Non-pigmented ciliary epithelial cell (primary cell): ENCODE measurements at places on chromosomes 5 and 9.

DNA sequence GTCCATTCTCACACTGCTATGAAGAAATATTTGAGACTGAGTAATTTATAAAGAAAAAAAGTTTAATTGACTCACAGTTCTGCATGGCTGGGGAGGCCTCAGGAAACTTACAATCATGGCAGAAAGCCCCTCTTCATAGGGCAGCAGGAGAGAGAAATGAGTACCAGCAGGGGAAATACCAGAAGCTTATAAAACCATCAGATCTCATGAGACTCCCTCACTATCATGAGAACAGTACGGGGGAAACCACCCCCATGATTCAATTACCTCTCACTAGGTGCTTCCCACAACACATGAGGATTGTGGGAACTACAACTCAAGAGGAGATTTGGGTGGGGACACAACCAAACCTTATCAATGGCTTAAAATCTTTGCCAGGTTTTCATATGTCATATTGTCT, 20.3 kb upstream of the TENT4A start:
- no peak for DNase-seq

GRCh38 chr9:90629354-90629753, 13.3 kb downstream of the DIRAS2 start:
- no peak for DNase-seq

- no peak for DNase-seq
These were observed 90.7 kb downstream of the CACNA1B start for GRCh38 chr9:137968235-137968634.

- no peak for DNase-seq
These were observed 467 bp upstream of the SMIM32 start for GRCh38 chr5:136193322-136193935.

DNA sequence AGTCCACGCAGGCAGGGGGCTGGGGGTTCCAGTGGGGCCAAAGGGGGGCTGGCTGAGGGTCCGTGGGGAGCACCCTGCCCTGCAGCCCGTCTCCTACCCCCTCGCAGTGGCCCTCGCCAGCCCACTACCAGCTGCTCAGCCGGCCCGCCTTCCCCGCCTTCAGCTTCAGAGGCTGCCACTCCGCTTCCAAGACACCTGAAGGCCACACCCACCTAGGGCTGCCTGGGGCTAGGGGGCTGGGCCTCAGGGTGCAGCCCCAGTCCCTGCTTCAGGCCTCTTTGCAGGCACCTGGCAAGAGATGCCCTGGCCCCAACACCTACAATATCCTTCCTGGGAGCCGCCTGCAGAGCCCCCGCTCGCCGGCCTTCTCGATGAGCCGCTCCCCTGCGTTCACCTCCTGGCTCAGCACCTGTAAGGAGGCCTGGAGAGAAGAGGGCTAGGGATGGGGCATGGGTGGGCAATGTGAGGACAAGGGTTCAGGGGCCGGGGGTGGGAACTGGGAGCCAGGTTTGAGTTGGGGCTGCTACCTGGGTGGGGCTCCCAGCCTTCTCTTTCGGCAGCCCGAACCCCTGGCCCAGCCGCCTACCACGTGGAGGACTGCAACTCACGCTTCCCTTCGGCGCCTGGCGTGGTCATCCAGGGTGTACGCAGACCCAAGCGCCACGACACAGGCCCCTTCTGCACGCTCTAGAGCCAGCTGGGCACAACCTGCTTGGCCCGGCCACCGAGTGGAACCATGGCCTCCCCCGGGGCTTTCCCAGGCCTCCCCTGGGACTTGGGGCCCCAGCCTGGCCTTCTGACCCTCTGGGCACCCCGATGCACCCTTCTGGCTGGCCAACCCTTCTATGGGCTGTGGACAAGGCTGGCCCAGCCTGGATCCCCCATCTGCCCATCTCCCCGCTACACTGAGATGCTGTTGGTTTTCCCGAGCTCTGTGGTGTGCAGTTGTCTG, 1.7 kb downstream of the STPG3 start:
- no peak for DNase-seq

DNA sequence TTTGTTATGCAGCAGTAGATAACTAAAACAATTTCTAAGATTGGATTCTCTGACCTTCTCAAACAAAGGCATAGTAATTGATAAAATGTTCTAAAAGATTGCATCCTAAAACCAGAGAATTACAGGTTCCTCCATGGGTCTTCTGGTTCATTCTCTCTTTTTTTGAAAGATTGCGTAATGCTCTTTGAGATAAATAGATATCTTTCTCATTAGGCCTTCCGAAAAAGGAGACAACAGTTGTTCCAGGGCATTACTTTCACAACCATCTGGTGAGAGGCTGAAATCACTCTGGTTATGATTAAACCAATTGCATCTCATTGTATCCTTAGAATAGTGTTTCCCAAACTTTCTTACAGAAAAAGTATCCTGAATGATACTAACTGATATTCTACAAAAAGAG, 174.7 kb upstream of the NREP start:
- DNase-seq, result no peak

DNA sequence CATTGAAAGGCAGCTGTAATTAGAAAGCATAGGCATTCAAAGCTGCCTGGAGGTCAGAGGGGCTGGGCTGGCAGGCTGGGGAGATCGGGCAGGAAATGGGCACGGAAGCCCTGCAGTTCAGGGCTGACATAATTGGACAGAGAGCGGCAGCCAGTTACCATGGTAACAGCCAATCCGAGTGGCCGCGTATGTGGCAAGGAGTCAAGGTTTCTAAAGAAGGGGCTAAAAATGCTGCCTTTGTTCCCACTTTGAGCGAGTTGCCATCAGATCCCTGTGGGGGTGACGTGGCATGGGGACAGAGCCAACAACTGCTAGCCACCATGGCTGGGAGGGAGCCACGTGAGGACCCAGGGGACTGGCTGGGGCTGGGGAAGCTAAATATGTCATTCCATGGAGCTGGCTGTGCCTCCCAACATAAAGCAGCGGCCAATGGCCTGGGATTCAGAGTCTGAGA, 44.7 kb upstream of the NDFIP1 start:
- DNase-seq, result no peak

DNA sequence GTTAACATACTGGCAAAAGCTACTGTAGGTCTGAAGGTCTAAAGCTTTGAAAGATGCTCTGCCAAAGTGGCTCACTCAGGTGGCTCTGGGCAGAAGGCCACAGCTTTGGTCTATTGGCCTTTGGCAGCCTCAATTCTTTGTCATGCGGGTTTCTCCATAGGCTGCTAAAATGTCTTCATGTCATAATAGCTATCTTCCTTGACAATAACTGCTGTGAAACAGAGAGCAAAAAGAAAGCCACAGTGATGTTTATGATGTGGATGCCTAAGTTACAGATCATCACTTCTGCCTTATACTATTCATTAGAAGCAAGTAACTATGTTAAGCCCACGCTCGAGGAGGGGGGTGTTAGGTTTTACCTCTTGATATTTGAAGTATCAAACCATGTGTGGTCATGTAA, 906.1 kb upstream of the CDH9 start:
- DNase-seq, result peak; percentile 38

GRCh38 chr5:173547579-173547978, 68.9 kb downstream of the BOD1 start:
- DNase-seq, result peak; percentile 23

- no peak for DNase-seq
These were observed 98.5 kb downstream of the STRBP start for GRCh38 chr9:123169926-123170325.

DNA sequence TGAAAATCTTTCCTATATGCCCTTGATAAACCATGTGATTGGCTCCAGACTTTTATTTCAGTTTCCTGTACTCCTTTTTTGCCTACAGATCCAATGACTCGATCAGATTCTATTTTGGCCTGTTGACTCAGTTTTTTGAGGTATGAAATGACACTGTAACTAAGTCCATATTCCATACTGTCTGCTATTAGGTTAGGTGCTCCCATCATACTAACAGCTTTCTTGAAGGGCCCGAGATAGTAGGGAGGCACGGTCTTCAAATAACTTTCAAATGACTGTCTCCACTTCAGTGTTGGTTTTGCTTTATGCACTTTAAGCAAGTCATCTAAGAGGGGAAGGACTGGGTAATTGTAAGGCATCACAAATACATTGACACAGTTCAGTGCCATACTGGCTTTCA, 295.4 kb upstream of the DAB2 start:
- no peak for DNase-seq
